Endothelial cell (in vitro differentiated cells): ENCODE measurements at places on chromosomes 2 and 18.

DNA sequence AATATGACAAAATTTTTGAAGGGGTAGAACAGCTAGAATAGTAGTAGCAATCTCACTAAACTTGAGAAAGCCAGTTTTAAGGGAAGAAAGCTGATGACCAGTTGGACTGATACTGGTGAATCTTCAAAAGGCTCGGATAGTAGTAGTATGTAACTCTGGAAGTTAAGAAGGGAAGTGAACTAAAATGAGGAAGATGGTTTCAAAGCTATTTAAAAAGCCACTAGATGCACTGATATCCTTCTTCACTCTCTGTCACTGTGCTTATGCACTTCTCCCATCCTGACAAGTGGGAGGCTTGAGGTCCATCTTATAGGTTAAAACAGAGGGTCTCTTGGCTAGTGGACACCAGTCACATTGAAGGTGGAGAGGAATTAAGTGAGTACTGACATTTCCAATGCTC, 141.1 kb downstream of the NCOA1 start:
- H3K27me3 ChIP-seq, result no peaks in the 10 kb centered on the region
- H3K4me3 ChIP-seq, result no peak overlapping the region
- no peak overlapping the region for H3K27ac ChIP-seq

GRCh38 chr2:98234776-98235175, 111.5 kb upstream of the CNGA3 start:
- no peaks in the 10 kb centered on the region for H3K36me3 ChIP-seq
- no peak overlapping the region for H3K4me3 ChIP-seq
- no peak for DNase-seq
- peaks cover 2% of the 10 kb centered on the region for H3K27me3 ChIP-seq

- peaks cover 2% of the 10 kb centered on the region for H3K4me1 ChIP-seq
- peaks cover 2% of the 10 kb centered on the region for H3K27me3 ChIP-seq
- H3K36me3 ChIP-seq, result peaks cover 12% of the 10 kb centered on the region
- H3K27ac ChIP-seq, result no peak overlapping the region
Observed at GRCh38 chr2:239954166-239955086, 70.7 kb downstream of the NDUFA10 start.

DNA sequence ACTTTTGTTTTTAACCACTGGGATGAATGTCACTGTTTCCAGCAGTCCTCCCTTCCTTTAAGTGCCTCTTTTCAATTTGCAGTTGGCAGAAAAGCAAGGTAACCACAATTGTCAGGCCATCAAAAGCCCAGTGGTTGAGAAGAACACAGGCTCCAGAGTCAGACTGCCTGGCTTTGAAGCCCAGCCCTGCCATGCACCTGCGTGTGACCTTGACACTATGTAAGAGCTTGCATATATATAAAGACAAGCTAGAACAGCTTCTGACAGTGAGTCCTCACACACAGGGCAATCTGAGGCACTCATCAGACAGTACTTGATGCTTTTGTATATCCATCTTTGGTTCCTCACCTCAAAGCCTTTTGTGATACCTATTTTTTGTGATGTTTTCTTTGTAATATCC, 11.0 kb downstream of the CCBE1 start:
- no peak overlapping the region for H3K4me3 ChIP-seq
- no peak overlapping the region for H3K27ac ChIP-seq
- DNase-seq, result no peak

DNA sequence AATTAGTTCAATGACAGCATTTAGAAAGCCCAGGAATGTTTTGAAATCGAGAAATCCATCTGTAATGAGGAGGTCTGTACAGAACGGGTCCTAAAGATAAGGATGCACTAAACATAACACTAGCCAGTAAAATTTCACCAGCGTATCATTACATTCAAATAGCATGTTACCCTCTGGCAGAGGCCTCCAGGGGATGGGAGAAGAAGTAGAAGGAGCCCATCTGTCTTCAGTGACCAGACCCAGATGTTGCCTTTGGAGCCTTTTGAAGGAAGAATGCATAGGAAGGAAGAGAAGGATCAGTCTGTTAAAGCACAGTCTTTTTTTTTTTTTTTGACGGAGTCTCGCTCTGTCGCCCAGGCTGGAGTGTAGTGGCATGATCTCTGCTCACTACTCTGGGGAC, 86.1 kb upstream of the BCL2L11 start:
- no peaks in the 10 kb centered on the region for H3K36me3 ChIP-seq
- no peaks in the 10 kb centered on the region for H3K27me3 ChIP-seq
- no peak overlapping the region for H3K27ac ChIP-seq
- H3K4me1 ChIP-seq, result no peaks in the 10 kb centered on the region
- H3K4me3 ChIP-seq, result no peak overlapping the region
- no peak for DNase-seq

- H3K36me3 ChIP-seq, result peaks cover 8% of the 10 kb centered on the region
- no peak for DNase-seq
- peaks cover 3% of the 10 kb centered on the region for H3K27me3 ChIP-seq
- H3K4me3 ChIP-seq, result no peak overlapping the region
- H3K27ac ChIP-seq, result no peak overlapping the region
- H3K4me1 ChIP-seq, result peaks cover 2% of the 10 kb centered on the region
Observed at GRCh38 chr2:96700086-96700485, 39.8 kb downstream of the LMAN2L start.

DNA sequence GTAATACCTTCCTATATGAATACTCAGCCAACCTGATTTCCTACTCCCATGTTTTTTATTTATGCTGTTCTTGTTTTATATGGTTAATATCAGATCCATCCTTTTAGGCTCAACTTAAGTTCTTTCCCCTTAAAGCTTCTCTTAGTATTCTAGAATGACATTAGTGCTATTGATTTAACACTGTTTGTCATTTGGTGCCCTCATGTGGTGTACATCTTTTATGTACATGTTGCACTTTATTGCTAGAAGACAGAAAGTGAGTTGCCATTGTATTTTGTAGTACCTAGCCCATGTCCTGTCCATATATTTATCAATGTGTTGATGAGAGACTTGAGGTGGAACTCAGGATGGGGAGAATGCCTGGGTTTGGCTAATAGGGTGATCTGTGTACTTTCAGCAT, 2.5 kb downstream of the HTRA2 start:
- H3K4me1 ChIP-seq, result peaks cover 18% of the 10 kb centered on the region
- no peak overlapping the region for H3K4me3 ChIP-seq
- peak overlapping the region; percentile 2 for H3K27ac ChIP-seq
- H3K36me3 ChIP-seq, result peaks cover 28% of the 10 kb centered on the region

DNA sequence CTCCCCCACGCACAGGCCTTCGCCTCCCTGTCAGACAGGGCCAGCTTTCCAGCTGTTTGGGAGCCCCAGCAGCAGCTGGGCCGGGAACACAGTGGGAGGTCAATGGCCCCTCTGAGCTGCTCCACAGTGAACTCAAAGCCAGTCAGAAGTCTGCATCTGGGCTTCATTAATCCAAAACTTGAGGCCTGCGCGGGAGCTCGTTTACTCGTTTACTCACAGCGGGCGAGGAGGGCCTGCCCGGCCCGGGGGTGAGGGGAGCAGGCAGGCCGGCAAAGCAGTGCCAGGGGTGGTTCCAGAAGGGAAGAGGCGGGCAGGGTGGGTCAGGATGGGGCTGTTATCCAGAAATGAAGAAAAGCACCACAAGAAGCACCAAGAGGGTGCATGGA, 36.8 kb upstream of the SEMA4C start:
- no peak for DNase-seq
- H3K36me3 ChIP-seq, result no peaks in the 10 kb centered on the region
- H3K4me1 ChIP-seq, result peaks cover 9% of the 10 kb centered on the region
- peaks cover 7% of the 10 kb centered on the region for H3K27me3 ChIP-seq
- no peak overlapping the region for H3K27ac ChIP-seq

- no peak for DNase-seq
- no peak overlapping the region for H3K27ac ChIP-seq
- H3K36me3 ChIP-seq, result no peaks in the 10 kb centered on the region
Observed at GRCh38 chr2:202270487-202270886, 4.9 kb downstream of the NOP58 start.

DNA sequence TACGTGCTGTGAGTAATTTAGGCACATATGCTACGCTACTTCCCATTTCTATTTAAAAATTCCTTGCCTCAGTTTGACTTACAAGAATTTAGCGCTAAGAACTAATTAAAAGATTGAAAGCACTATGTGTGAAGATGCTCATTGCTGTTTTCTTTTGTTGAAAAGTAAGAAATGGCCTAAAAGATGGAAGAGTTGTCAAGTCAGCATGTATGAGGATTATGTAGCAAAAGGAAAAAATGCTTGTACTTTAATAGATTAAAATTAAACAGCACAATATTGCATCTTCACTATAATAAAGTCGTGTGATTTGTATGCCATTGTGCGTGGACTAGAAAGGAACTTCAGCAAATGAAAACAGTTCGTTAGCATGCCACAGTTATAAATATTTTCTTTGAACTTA, 77.0 kb downstream of the COX7A2L start:
- H3K4me1 ChIP-seq, result peaks cover 15% of the 10 kb centered on the region
- no peak for DNase-seq
- no peak overlapping the region for H3K4me3 ChIP-seq
- peaks cover 3% of the 10 kb centered on the region for H3K36me3 ChIP-seq
- no peaks in the 10 kb centered on the region for H3K27me3 ChIP-seq
- no peak overlapping the region for H3K27ac ChIP-seq

DNA sequence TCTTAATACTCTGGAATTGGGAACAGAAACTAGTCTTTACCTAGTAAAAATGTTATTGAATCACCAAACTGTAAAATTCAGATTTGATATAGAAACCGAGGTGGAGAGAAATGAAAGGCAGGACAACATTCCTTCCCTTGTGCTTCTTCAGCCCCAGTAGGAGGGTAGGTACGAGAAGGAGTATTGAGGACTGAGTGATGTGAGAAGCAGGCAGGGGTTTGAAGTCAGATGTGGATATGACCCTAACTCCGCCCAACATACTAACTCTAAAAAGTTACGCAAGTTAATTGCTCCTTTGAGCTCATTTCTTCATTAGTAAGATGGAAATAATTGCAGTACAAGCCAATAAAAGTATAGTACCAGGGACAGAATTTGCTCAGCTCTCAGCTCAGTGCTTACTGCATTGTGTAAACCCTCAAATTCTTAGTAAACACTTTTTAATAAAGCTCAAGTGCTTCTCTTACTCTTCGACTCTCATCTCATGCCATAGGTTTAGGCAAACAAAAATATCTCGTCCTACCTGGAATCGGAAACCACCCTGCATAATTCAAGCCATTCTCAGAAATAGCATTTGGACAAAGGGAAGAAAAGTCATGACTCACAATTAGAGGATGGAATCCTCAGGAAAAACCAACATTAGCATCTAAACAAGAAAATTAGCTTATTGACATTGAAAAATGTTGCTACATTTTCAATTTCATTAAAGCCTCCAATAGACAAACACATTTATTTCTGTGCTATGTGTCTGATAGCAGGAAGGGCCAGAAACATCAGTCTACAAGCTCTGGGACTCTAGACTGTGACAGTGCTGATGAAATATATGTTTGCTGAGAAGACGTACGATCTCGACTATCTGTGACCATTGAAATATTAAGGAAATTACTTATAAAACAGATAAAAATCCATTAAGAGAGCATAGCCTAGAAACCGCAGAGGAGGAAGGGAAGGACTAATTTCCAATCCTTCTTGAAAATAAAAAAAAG, 161.3 kb downstream of the HNMT start:
- H3K27ac ChIP-seq, result no peak overlapping the region
- DNase-seq, result no peak
- no peaks in the 10 kb centered on the region for H3K27me3 ChIP-seq

DNA sequence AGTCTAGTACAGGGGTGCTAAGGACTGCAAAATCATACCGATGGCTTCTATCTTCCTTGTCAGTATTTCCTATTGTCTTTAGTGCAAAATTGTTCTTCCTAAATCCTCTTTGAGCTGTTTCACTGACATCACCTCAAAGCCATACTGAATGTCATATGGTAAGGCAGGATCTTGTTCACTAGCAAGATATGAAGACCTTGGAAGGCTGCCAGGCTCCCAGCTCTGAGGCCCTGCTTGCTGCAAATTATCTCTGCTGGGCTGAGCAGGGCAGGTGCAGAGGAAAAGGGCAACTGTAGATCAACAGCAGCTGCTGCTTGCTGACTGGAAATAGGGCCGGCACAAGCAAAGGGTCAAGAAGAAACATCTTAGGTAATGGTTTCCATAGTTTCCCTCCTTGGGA, 58.2 kb downstream of the PMAIP1 start:
- H3K4me3 ChIP-seq, result no peak overlapping the region
- H3K27me3 ChIP-seq, result no peaks in the 10 kb centered on the region
- H3K36me3 ChIP-seq, result no peaks in the 10 kb centered on the region
- H3K27ac ChIP-seq, result no peak overlapping the region
- peaks cover 5% of the 10 kb centered on the region for H3K4me1 ChIP-seq
- DNase-seq, result no peak

DNA sequence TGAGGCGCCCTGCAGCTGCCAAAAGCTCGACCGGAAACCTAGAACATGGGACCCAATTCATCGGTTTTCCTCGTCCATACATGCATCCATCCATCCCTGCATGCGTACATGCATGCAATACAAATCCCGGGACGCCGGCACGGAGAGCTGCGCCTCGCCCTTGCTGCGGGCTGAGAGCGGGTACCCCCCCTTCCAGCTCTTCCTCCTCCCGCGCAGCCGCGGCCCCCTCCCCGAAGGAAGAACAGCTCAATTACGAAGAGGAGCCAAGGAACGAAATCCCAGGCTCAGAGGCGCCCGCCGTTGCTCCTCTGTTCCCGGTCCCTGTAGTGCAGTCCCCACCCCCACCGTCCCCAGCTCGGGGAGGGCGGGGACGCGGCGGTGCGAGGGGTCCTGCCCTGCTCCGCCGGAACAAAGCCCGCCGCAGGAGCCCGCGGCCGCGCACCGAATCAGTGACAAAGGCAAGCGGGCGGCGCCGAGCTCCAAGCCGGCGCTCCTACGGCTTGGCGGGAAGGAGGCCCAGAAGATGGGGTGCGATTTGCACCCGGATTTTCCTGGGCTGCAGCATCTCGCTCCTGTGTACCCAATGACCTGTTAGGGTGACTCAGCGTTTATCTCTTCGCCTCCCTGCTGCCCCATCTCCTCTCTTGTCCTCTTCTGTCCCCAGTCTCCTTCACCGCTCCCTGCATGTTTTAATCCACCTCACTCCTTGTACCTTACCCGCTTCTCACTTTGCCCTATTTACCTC, 8.9 kb upstream of the POU3F3 start:
- peaks cover 28% of the 10 kb centered on the region for H3K27me3 ChIP-seq
- no peak for DNase-seq
- no peaks in the 10 kb centered on the region for H3K36me3 ChIP-seq
- H3K27ac ChIP-seq, result no peak overlapping the region
- H3K4me3 ChIP-seq, result peak overlapping the region; percentile 86
